ENCODE measurements at places on chromosomes 1 and 21.

DNA sequence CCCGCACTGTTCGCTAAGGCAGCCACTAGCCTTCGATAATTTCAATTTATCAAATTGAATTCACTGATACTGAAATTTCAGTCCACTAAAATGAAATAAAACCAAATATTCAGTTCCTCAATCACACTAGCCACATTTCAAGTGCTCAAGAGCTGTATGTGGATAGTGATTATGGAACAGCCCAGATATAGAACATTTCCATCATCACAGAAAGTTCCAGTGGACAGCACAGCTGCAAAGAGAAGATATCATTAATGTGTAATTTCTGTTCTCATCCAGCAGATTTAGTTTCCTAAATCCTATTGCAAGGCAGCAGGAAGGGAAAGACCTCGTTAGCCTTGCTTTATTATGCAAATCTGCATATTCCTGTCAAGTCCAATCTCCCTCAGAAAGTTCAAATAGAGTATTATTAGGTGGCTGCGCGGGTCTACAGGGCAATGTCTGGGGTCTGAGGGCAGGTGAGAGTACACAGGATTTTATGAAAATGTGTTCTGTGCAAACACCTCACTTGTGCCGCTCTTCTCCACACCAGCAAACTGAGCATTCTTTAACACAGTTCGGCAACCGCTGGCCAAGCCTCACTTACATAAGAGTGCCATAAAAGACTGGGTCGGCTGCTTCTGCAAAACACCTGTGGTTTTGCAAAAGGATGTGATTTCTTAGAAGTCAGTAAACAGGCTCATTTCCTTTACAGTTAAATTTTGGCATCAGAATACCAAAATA lies 22.4 kb downstream of the CAPZB start:
- no peak for DNase-seq

DNA sequence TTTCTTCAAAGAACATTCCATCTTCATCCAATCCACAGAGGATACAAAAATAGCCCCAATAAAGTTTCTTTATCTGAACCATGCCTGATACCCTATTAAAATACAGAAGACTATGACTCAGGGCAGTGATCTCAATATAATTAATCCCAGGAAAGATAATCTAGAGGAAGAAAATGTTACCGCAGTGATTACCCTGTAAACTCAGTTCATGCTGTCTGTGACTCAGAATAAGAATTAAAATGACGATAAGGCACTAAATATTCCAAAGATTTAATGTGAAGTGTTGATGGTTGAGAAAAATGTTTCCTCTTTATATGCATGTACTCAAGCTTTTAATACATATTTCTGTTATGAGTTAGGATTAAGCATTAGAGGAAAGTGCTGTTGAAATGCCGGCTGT lies 88.6 kb upstream of the LYPLAL1 start:
- DNase-seq = no peak

DNA sequence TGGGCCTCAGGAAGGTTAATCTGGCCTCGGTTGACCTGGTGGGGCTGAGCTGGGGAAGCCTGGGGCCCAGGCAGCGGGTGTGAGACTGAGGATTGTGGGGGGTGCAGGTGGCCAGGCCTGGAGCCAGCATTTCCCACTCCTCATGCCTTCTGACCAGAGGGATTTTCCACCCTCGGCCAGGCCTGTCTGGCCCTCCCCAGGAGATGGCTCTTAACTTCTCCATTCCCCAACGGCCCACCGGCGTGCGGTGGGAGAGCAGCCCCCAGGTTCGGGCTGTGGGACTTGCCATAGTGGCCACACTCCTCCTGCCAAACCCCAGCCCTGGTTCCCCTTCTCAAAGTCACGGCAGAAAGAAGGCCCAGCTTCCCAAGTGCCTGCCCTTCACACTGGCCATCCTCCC lies 126.5 kb upstream of the RUNX3 start:
- DNase-seq = no peak

- DNase-seq = no peak
Observed at GRCh38 chr1:8754993-8755392, 62.4 kb downstream of the RERE start.

- no peak for DNase-seq
Observed at GRCh38 chr1:176720838-176721237, 257.9 kb downstream of the PAPPA2 start.

GRCh38 chr1:165075725-165076370 lies 280.7 kb downstream of the LMX1A start:
- DNase-seq = no peak

GRCh38 chr1:36342426-36343185 lies 19.2 kb upstream of the EVA1B start:
- DNase-seq = no peak

DNA sequence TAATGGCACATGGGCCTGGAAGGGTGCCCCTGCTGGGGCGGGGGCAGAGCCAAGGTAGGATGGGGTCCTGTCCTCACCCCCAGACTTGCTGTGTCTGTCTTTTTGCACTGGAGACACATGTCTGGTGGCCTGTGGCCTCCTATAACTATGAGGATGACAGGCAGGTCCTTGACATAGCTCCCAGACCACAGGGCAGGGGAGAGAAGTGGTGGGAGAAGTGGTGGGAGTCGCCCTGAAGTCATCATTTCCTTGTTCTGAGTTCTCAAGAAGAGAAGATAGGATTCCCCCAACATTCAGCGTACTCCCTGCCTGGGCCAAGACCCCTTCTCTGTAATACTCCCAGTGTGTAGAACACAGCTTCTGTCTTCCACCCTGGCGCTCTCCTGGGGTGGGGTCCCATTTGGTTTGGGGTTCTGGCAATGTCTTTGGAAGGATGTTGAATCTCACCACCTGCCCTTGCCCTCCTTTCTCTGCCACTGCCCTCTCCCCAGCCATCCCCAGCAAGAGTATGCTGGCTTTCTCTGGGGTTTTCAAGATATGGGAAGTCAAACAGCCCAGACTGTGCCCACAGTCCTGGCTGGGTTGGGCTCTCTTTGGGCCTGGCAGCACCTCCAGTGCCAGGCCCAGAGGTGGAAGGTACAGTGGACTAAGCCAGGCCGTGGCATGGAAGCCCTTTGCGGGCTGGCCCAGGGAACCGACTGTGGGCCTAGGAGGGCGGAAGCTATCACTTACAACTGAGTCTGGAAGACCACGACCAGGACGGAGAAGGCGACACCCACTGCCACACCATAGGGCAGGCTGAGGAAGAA lies 19.4 kb downstream of the SLC26A9 start:
- DNase-seq = no peak

- no peak for DNase-seq
Observed at GRCh38 chr1:193211539-193211938, 25.1 kb upstream of the B3GALT2 start.

DNA sequence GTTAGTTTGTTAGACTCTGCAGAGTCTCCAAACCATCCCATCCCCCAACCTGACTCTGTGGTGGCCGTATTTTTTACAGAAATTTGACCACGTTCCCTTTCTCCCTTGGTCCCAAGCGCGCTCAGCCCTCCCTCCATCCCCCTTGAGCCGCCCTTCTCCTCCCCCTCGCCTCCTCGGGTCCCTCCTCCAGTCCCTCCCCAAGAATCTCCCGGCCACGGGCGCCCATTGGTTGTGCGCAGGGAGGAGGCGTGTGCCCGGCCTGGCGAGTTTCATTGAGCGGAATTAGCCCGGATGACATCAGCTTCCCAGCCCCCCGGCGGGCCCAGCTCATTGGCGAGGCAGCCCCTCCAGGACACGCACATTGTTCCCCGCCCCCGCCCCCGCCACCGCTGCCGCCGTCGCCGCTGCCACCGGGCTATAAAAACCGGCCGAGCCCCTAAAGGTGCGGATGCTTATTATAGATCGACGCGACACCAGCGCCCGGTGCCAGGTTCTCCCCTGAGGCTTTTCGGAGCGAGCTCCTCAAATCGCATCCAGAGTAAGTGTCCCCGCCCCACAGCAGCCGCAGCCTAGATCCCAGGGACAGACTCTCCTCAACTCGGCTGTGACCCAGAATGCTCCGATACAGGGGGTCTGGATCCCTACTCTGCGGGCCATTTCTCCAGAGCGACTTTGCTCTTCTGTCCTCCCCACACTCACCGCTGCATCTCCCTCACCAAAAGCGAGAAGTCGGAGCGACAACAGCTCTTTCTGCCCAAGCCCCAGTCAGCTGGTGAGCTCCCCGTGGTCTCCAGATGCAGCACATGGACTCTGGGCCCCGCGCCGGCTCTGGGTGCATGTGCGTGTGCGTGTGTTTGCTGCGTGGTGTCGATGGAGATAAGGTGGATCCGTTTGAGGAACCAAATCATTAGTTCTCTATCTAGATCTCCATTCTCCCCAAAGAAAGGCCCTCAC lies at the start of gene OLIG2:
TSS of gene OLIG2 (plus strand) at position 447 of the 954 bp plus-strand sequence. CDS start 928 bp downstream, outside the sequence.
- DNase-seq = no peak

GRCh38 chr1:51268634-51269033 lies 32.6 kb downstream of the RNF11 start:
- DNase-seq = peak; percentile 37

DNA sequence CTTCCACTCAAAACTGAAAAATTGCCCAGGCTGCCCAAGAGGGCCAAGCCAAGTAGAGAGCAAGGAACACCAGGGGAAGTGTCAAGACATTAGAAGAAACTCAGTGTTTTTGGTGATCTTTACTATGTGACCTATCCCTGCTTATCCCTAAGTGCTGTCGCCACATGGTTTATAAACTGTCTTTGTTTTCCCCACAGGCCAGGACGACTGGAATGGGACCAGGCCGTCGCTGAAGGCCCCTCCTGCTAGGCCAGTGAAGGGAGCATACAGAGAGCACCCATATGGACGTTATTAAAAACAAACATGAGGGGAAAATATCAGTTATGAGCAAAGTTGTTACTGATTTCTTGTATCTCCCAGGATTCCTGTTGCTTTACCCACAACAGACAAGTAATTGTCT lies 28.7 kb downstream of the KHDRBS1 start:
- DNase-seq = no peak

DNA sequence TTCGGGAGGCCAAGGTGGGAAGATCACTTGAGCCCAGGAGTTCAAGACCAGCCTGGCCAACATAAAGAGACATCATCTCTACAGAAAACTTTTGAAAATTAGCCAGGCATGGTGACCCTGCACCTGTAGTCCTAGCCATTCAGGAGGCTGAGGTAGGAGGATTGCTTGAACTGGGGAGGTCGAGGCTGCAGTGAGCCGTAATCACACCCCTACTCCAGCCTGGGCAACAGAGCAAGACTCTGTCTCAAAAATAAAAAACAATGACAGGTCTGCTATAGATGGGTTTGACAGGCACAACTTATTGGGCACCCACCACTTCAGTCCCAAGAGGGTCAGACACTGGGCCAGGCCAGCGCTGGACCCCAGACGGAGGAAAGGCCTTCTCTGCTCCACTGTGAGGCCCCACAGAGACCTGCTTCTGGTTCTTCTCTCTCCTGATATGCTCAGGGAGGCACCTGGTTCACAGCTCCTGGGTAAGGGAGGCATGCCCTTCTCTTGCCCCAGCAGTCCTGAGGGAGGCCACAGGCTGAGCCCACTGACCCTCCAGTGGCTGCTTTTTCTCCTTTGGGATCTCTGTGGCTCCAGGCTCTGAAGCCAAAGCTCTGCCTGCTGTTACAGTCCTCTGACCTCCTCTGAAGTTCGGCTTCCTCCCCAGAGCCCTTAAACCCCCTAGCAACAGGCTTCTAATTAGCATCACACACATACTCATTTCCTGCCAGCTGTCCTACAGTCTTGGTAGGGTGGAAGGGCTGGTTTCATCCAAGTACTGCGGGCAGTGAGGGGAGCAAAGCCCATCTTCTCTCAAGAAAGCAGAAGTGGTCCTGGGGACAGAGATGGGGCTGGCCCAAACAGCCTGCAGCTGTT lies 14.4 kb downstream of the S100A16 start:
- no peak for DNase-seq

- no peak for DNase-seq
Observed at GRCh38 chr1:203682473-203683383, 56.1 kb downstream of the ATP2B4 start.

DNA sequence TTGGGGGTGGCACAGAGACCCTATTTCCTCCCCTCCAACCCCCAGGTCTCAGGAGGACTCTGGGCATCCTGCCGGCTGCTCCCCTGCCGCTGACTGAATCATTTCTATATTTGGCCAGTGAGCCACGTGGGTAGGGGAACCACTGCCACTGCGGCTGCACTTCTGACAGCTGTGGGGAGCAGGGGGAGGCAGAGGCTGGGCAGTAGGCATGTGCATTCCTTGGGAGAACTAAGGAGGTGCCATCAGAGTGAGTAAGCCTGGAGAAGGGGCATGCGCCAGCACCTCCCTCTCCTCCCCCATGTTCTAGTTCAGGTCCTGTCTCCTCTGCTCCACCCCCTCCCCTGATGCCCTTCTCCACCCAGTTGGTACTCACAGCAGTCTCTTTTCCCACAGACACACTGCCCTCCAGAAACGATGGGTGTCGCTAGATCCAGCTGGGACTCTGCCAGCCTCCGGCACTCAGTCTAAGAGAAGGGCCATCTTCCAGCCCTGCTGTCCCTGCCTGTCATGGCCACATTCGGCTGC lies 12.0 kb downstream of the PPFIA4 start:
- DNase-seq = no peak

DNA sequence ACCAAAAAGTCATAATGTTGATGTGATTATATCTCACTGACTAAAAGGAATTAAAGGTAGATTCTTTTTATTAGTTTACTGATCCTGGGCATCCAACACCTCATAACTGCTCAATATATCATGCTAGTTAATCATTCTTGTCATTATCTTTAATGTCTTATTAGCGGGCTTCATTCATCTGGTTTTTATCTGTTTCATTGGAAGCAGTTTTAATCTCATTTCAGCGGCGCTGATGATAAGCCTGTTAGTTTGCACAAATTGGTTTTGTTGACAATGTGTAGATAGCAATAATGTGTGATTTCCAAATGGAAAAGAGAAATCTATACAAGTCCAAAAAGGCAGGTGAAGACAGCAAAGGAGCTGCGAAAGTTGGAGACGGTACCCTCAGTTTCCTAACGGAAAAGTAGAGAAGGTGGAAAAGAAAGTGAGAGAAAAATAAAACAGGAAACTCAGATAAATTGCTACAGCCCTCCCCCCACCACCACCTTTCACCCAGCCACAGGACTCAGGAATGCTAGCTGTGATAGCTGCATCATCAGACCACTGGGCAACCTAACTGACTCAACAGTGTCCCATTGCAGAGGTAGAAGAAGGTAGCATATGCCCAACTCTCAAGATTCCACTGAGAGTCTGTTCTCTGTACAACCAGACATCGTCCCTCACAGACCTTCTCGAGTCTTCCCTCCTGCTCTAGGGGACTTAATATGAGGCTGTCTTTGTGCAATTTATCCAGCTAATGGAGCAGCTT lies 241.7 kb upstream of the CAMK1G start:
- DNase-seq = no peak

DNA sequence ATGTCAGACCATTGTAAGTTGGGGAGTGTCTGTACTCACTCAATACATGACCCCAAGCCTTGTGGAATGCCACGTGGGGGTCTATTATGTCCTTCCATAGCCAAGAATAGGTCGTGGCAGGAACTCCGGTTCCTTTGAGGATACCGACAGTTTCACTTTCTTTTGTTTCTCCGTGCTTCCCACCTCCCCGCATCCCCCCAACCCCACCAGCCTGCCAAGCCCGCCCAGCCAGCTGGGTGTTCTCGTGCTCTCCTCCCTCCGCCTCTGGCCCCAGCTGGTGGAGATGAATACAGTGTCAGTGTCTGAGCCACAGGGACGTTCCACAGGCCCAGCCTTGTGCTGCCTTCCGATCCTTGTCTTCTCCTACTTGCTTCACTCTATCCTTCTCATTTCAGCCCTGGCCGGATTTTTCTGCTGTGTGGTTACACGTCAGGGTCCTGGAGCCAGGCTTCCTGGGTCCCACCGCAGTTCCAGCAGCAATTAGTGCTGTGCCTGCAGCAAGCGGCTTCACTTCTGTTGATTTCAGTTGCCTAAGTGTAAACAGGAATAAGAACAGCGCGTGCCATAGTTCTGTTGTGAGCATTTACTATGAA lies 4.1 kb upstream of the AGTRAP start:
- peak; percentile 95 for DNase-seq

- no peak for DNase-seq
Observed at GRCh38 chr1:165884009-165884689, 56.7 kb downstream of the UCK2 start.

GRCh38 chr1:169427081-169427641 lies at the start of gene CCDC181:
CCDC181 (minus strand) TSS chr1:169427474; CDS start chr1:169424927, 2,547 bp downstream.
- peak; percentile 92 for DNase-seq
